ENCODE measurements at places on chromosomes 1 and 21. TPM values are rescaled to one million over a fixed set of nuclear protein-coding genes. Genes with fewer than 3 reads are reported as not detected.

The NADK gene
- total RNA-seq = 39.4 TPM

The FYB2 gene
- total RNA-seq = not detected

The HP1BP3 gene
- total RNA-seq = 104 TPM

The ORC1 gene
- 13.1 TPM for total RNA-seq

The DNAI4 gene
- total RNA-seq = 1.6 TPM

Data from bronchus fibroblast of lung (primary cell).